GM12865 (cell line): ENCODE measurements at places on chromosomes 11 and 22.

DNA sequence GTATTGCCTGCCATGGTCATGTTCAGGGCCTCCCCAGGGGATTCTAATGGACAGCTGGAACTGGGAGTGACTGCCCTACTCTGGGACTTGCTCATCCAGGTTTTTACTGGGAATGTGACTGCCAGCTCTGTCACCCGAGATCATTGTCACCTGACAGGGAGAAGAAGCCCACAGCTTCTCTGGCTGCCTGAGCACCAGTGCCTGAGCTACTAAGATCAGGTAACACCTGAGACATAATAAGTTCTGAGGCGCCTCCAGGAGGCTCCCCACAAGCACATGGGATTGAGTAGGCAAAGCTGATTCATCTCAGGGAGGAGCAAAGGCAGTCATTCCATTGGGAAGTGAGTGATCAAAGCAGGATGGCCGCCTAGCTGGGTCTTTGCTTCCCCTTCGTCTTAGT lies 84.2 kb upstream of the GALNT18 start:
- DNase-seq, result no peak

DNA sequence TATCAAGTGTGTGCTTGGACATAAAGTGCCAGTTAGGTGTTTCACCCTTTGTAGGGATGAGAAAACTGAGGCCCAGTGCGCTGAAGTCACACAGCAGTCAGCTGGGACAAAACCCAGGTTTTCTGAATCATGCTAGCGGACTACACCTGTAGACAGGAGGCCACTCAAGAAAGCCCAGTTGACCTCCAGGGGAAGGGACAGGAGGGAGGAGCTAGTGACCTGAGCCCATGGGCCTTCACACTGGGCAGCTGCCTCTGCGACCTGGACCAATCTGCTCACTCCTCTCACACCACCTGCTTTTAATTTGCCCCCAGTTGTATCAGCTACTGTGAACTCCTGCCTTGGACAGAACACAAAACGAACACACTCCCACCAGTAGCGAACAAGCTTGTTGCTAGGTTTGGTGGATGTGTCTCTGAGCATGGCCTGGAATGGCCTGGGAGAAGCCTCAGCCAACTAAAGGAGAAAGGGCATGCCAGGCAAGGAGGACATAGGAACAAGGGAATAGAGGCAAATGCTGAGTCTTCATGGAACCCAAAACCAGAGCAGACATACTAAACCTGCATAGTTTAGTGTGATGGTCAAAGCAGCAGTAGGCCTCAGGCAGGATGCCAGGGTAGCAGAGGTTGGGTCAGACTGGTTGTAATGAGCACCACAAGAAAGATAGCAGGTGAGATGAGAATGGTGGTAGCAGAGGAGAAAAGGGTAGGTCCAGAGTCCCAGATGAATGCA lies 7.2 kb downstream of the LMO1 start:
- DNase-seq, result no peak

DNA sequence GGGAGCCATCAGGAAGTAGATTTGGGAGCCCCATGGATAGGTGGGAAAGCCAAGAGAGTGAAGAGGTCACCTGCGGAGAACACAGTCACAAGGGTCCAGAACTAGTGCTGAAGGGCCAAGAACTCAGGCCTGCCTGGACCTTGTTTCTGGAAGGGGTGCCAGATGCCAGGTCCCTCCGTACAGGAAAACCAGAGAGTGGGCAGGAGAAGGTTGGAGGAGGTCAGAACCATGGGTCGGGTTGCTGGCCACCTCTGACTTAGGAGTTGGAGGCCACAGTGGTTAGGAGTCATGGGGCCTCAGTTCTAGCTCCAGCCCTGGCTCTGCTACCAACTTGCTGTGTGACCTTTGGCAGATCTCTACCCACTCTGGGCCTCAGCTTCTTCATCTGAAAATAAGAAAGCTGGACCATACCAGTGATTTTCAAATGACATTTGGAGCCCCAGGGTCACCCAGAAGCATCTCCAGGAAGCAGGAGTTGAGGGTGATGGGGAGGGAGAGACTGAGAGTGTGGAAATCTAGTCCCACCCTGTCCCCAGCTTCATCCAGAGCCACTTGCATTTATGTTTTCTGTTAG lies 20.8 kb upstream of the TUB start:
- DNase-seq, result no peak

GRCh38 chr11:1969035-1969434 lies 21.9 kb downstream of the MRPL23 start:
- DNase-seq, result no peak

DNA sequence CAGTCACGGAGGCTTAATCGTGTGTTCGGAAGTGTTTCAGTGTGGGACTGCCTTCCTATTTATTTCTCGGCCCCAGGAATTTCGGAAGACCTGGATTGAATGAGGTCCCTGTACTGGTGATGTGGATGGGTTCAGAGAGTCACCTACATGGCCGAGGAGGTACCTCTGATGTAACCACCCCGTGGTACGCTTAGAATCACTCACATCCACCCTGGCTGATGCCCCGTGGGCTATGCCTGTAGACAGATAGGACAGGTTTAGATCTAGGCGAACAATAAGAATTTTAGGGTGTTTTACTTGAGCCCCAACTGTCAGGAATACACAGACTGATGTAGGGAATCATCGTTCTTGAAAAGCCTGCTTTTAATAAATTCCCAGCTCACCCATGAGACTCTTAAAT lies 2.0 kb downstream of the MPPED1 start:
- DNase-seq, result no peak

DNA sequence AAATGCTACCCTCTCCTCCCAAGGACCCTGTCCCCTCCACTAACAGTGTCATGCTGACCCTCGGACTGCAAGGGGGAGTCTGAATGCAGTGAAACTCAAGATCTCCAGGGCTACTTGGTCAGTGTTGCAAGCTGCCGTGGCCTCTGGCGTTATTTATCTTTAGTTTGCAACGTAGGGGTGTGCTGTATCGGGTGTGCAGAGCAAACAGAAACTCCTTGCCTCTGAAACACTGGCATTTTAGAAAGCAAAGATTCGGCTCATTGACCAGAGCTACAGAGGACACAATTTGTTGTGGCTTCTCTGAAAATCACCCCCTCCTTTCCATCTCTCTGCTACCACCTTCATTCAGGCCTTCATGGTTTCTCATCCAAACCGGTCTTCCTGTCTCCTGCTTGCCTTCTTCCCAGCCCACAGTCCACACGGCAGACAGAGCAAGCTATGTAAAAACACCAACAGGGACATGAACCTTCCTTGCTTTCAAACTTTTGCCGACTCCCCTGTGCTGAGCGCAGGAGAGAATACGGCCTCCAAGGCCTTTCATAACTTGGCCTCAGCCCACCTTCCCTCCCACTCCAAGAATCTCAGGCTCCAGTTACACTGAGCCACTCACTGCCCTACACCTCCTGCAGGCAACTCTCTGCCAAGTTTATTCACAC lies 14.9 kb downstream of the FZD4 start:
- DNase-seq, result no peak

GRCh38 chr22:43491177-43491576 lies 79.4 kb downstream of the MPPED1 start:
- DNase-seq, result no peak

GRCh38 chr11:65503368-65503948 lies 4.6 kb downstream of the MALAT1 start:
- no peak for DNase-seq

- no peak for DNase-seq
Measured at GRCh38 chr11:103703437-103703836, 333.0 kb upstream of the DDI1 start.

GRCh38 chr22:20111689-20112622 lies 3.9 kb upstream of the RANBP1 start:
- DNase-seq, result no peak

- DNase-seq, result peak; percentile 92
Measured at GRCh38 chr22:38176170-38176741, 5.4 kb downstream of the PLA2G6 start.

DNA sequence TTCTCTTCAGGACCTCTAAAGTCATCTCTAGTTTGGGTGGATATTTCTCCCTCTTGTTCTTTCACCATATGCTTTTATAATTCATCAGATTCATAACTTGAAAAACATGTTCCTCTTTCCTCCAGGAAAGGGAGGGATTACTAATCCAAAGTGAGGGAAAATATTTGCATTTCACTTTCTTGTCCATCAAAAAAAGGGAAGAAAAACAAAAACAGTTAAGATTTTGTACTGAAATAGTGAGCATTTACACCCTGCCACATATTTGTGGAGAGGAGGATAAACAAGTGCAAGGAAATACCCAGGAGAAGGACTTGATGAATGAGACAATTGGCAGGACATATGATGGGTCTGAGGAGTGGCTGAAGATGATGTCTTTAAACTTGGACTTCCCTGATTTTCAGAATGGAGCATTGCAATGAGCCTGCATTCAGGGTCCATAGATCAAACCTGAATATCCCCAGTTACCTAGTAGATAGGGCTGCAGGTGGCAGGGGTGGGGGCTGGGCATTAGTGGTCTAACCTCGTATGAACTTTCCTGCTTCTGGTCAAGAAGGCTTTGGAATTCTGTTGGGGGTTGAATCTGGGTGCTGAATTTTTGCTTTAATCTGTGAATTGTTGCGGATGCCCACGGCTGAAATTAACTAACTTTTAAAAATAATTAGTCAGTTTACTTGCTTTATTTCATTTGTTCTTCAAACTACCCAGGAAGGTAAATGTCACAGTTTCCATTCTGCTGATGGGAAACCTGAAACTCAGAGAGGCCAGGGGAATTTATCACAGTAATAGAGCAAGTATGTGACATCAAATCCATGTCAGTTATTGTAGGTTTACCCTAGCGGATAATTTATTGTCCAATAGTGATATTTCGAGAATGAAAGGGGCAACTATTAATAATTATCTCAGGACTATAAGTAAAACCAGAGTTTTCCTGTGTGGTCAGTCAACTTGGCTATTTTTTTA lies 36.9 kb upstream of the TMEM123 start:
- no peak for DNase-seq

DNA sequence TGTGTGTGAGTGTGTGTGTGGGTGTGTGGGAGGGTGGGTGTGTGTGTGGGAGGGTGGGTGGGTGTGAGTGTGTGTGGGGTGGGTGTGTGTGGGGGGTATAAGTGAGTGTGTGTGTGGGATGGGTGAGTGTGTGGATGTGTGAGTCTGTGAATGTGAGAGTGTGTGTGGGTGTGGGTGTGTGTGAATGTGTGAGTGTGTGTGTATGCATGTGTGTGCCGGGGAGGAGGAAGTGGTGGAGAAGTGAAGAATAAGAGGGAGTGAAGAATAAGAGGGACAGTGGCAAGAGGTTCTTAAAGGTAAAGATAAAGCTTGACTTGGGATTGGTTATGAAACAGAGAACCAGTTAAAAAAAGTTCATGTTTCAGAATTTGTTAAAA lies 54.0 kb downstream of the PRR5L start:
- no peak for DNase-seq
